ENCODE measurements at places on chromosomes 4 and X.

DNA sequence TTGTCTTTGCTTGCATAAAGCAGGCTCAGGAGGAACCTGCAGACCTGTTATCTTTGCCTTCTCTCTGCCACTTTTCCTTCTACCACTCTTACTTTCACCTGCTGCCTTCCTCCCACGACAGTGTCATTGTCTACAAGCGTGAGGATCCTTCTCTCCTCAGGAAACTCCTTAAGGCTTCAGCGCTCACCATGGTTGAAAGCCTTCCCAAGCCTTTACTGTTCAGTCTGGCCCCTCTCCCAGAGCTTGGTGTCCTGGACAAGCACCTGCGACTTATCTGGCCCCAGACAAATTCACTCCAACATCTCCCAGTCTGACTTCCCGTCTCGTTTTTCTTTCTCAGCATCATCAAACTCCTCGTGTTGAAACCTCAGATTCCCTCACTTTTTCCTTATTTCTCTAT is 31.0 kb downstream of the CC2D2A start:
- DNase-seq, result no peak

GRCh38 chr4:10526429-10527222 is 69.4 kb upstream of the ZNF518B start:
- DNase-seq, result no peak

DNA sequence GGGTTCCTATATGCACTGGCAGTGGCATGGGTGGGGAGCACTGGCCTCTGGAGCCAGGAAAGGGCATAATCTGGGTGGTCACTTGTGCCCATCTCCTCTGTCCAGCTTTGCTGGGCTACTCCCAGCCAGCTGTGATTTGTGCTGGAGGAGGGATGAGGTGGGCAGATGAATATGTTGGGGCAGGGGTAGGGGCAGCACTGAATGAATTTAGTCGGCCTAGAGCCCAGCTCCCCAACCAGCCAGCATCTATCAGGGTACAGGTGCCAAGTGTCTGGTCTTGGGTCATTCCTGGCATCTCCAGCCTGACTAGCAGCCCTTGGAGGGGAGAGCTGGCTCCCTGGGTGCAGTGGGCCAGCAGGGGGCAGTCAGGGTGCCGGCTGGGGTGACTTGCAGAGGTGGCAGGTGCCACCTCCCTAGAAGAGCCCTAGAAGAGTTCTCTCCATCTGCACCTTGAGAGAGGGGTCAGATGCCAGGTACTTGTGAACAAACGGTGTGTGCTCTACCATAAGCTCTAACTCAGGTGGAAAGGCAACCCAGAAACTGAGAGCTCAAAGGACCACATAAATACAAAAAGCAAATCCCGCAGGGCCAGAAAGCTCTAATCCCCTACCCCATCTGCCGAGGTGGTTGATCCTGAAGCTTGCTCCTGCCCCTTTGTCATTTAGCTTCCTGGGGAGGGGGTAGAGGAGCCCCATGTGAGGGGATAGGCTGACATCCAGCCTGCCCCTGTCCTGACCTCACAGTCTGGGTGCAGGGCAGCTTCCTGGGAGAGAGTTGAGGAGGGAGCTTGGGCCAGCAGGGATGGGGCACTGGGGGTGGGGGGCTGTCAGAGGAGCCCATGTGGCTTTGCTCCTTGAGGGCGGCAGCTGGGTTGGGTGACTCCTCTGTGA is 2.2 kb downstream of the SORCS2 start:
- no peak for DNase-seq

DNA sequence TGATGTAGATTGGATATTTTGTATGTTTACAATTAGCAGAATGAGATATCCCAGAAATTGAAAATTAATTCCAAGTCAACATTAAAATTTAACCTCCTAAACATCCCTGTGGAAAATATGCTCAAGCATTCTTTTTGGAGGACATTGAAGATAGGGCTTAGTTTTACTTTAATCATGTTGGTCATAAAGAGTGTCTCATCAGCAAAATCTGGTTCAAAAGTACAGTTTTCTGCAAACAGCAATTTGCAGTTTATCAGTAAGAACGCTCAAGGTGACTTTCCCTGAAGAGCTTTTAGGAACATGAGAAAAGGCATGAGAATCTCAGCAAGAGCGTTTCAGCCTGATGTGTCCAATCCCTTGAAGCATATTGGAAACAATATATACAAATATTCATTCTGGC is 889.8 kb downstream of the CENPC start:
- no peak for DNase-seq

GRCh38 chr4:7140692-7141069 is 51.7 kb upstream of the SORCS2 start:
- DNase-seq, result no peak

- no peak for DNase-seq
Observed at GRCh38 chr4:140374130-140374477, 658 bp downstream of the SCOC start.

DNA sequence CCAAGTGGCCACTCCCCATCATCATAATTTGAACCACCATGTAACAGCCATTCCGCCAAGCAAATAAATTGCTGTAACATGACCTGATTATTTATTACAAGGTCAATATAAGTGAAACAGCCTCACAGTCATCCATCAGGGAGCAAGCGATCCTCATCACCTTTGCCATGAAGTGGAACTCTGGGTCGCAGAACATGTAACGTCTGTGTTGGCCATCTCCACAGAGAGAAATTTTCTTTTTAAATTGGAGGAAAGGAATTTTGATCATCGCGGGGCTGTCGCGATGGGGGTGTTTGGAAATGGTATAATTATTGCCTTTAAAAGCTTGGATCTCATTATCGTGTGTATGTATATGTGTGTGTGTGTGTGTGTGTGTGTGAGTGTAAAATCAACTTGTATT is 90.2 kb downstream of the SHOX start:
- DNase-seq, result no peak

- no peak for DNase-seq
Observed at GRCh38 chr4:52659722-52660261, 691 bp upstream of the USP46 start.

- DNase-seq, result no peak
Observed at GRCh38 chr4:15910155-15910940, 28.2 kb downstream of the FGFBP1 start.

DNA sequence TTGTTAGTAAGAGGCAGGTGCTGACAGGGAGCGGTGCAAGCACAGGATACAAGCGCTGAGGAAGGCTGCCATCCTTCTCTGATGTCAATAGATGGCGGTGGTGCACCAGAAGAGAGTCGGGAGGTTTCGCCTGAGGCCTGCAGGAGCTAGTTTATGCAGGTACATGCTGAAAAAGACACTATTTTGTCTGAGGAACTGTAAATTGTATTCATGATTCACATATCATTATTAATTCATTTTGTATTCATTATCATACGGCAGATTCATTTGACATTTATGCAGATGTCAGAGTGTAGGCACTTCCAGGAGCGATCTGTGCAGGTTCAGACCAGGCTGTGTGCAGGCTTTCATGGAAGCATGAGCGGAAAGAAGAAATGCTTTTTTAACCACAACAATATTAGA is 824.0 kb downstream of the STIM2 start:
- no peak for DNase-seq

DNA sequence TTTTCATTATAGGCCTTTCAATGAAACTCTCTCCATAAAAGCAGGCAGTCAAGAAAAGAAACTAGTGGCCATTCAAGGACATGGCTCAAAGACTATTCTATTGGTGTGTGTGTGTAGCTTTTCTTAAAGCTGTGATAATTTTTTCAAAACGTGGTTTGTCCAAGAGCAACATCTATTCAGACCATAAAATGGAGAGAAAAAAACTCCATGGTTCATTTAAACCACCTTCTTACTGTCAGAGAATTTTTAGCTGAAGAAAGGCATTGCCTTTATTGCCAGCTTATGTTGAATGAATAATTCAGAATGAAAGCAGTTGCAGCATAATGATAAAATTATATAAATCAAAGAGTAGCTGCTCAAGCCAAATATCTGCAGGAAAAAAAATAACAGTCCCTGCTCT is 325.5 kb downstream of the PCDH18 start:
- no peak for DNase-seq

- no peak for DNase-seq
Observed at GRCh38 chr4:153611679-153612078, 72.4 kb upstream of the TLR2 start.
